ENCODE measurements at places on chromosomes 12 and 14. TPM values are rescaled to one million over a fixed set of nuclear protein-coding genes. Genes with fewer than 3 reads are reported as not detected.

RIPK3 gene
- total RNA-seq: not detected

TDRD9 gene
- total RNA-seq: not detected

CMAS gene
- total RNA-seq: 40.4 TPM

TMBIM4 gene
- 29.7 TPM for total RNA-seq

SCNN1A gene
- 87.7 TPM for total RNA-seq

DNA sequence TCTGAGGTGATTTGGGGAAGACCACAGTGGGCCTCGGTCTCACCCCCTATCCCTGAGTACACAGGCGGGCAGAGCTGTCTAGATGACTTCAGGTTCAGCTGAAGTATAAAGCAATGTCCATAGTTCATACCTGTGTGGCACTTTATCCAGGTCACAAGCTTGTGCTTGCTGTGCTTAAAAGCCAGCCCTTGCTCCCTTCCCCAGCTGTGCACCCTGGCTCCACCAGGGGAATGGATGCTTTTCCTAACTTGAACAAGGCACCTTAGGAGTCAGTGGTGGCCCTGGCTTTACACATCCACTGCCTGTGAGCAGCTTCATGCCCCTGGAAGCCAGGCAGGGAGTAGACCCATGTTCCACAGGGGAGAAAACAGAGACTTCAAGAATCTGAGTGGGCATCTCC, 5.5 kb downstream of the CARMIL3 start:
- H3K27me3 ChIP-seq: no peaks in the 10 kb centered on the region
- no peak overlapping the region for H3K27ac ChIP-seq
- no peaks in the 10 kb centered on the region for H3K4me1 ChIP-seq

- no peaks in the 10 kb centered on the region for H3K36me3 ChIP-seq
- no peaks in the 10 kb centered on the region for H3K4me1 ChIP-seq
- no peaks in the 10 kb centered on the region for H3K27me3 ChIP-seq
- no peak overlapping the region for H3K4me3 ChIP-seq
- H3K27ac ChIP-seq: no peak overlapping the region
Measured at GRCh38 chr12:117300174-117300573, 61.3 kb downstream of the NOS1 start.

DNA sequence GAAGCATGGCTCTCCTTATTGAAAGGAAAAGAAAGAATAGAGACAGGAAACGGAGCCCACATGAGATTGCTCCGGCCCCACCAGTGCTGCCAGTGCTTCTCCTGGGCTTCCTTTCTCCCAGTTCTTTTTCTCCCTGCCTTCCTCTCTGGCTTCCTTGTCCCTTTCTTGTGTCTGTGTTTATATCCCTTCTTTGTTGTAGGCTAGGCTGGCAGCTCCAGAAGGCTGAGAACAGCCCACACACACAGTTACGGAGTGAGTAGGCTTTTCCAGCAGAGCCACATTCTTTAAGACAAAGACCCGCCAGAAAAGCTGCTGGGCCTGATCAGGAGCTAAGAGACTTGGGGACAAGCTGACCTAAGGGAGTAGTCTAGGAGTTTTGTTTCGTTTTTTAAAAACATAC, 13.0 kb downstream of the CIPC start:
- DNase-seq: peak; percentile 87
- no peaks in the 10 kb centered on the region for H3K27me3 ChIP-seq
- no peak overlapping the region for H3K4me3 ChIP-seq
- H3K27ac ChIP-seq: peak overlapping the region; percentile 98
- H3K36me3 ChIP-seq: peaks cover 79% of the 10 kb centered on the region

- no peaks in the 10 kb centered on the region for H3K36me3 ChIP-seq
- no peak overlapping the region for H3K4me3 ChIP-seq
- no peak for DNase-seq
- no peaks in the 10 kb centered on the region for H3K4me1 ChIP-seq
- H3K27ac ChIP-seq: no peak overlapping the region
Measured at GRCh38 chr12:80332827-80333226, 111.2 kb upstream of the PTPRQ start.

DNA sequence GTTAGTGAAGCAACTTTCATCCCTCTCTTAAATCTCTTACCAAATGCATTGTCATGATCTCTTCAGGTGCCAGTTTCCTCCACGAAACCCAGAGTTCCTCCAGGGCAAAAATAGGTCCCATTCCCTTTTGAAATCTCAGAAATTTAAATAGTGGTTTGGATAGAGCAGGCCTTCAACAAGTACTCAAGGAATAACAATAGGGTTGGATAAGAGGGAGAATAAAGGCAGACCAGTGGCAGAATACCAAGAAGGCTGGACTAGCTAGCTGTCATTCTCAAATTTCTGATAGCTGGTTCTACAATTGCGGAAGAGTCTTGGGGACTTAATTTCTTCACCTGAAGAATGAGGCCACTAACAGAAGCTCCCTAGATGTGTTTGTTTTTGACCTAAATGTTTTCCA, 62.5 kb downstream of the PKP2 start:
- H3K4me1 ChIP-seq: no peaks in the 10 kb centered on the region
- H3K36me3 ChIP-seq: peaks cover 76% of the 10 kb centered on the region
- no peak overlapping the region for H3K4me3 ChIP-seq
- H3K27ac ChIP-seq: no peak overlapping the region
- H3K27me3 ChIP-seq: no peaks in the 10 kb centered on the region
- no peak for DNase-seq

GRCh38 chr14:54535646-54536045, 25.9 kb downstream of the CGRRF1 start:
- H3K27ac ChIP-seq: no peak overlapping the region
- H3K27me3 ChIP-seq: no peaks in the 10 kb centered on the region
- H3K4me1 ChIP-seq: no peaks in the 10 kb centered on the region
- no peak for DNase-seq

- H3K27ac ChIP-seq: no peak overlapping the region
- no peaks in the 10 kb centered on the region for H3K27me3 ChIP-seq
- no peak for DNase-seq
- H3K4me3 ChIP-seq: peak overlapping the region; percentile 81
- no peaks in the 10 kb centered on the region for H3K4me1 ChIP-seq
Measured at GRCh38 chr14:75260025-75260763, 18.4 kb upstream of the FOS start.

DNA sequence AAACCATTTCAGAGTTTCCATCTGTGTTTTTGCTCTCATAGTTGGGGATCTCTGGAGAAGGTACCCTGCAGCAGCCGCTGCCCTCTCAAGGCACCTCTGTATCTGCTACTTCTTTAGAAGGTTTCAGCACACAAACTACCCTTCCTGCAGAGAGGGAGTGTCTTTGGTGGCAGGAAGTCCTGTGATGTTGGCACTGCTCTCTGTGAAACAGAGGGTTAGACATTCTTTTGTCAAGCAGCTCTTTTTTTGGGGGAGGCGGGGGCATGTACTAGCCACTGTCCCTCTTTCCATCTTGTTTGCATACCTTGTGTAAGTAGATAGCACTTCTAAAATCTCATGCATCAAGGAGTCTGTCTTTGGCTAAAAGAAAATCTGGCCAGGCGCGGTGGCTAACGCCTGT, 352.6 kb downstream of the BMP4 start:
- H3K27me3 ChIP-seq: no peaks in the 10 kb centered on the region
- no peak for DNase-seq
- H3K4me3 ChIP-seq: no peak overlapping the region

- no peaks in the 10 kb centered on the region for H3K4me1 ChIP-seq
- no peaks in the 10 kb centered on the region for H3K27me3 ChIP-seq
- peaks cover 23% of the 10 kb centered on the region for H3K36me3 ChIP-seq
- H3K4me3 ChIP-seq: peak overlapping the region; percentile 80
- DNase-seq: peak; percentile 60
- peak overlapping the region; percentile 78 for H3K27ac ChIP-seq
Measured at GRCh38 chr14:100239211-100239839, 381 bp downstream of the YY1 start.

- DNase-seq: no peak
- peak overlapping the region; percentile 76 for H3K27ac ChIP-seq
- no peak overlapping the region for H3K4me3 ChIP-seq
- H3K36me3 ChIP-seq: peaks cover 22% of the 10 kb centered on the region
Measured at GRCh38 chr12:31491841-31492598, 98.9 kb downstream of the DENND5B start.

GRCh38 chr14:90449411-90449810, 52.6 kb downstream of the CALM1 start:
- H3K27me3 ChIP-seq: no peaks in the 10 kb centered on the region
- H3K36me3 ChIP-seq: no peaks in the 10 kb centered on the region
- no peak overlapping the region for H3K4me3 ChIP-seq
- H3K4me1 ChIP-seq: no peaks in the 10 kb centered on the region

DNA sequence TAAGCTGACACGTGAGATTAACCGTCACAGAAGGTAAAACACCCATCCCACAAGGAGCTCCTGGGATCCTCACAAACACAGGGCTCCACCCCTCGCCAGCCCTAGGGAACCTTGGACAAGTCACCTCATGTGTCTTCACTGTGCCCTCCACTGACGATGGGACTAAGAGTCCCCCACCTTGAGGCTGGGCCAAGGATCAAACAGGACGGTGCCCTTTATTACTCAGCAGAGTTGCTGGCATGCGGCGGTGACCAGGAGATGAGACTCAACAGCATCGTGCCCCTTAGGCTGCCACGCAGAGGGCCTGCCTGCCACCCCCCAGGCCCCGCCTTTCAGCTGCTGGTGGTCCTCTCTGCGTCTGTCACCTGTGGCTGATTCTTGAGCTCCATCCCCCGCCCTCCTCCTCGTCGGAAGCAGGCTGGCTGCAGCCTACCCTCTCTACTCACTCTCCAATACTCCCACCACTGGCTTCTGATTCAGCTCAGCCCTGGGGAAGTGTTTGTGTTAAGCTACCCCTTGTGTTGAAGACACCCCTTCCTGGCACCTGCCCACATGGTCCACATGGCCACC, 105.2 kb downstream of the DICER1 start:
- H3K27me3 ChIP-seq: no peaks in the 10 kb centered on the region
- H3K27ac ChIP-seq: no peak overlapping the region
- H3K4me3 ChIP-seq: no peak overlapping the region
- DNase-seq: peak; percentile 69
- no peaks in the 10 kb centered on the region for H3K36me3 ChIP-seq

GRCh38 chr12:31321186-31321896, 4.6 kb downstream of the SINHCAF start:
- no peaks in the 10 kb centered on the region for H3K27me3 ChIP-seq
- no peak for DNase-seq
- peaks cover 23% of the 10 kb centered on the region for H3K4me1 ChIP-seq
- H3K36me3 ChIP-seq: no peaks in the 10 kb centered on the region

GRCh38 chr12:89636052-89636775, 72.4 kb downstream of the ATP2B1 start:
- H3K27me3 ChIP-seq: no peaks in the 10 kb centered on the region
- H3K4me1 ChIP-seq: no peaks in the 10 kb centered on the region
- H3K27ac ChIP-seq: no peak overlapping the region
- no peak overlapping the region for H3K4me3 ChIP-seq

DNA sequence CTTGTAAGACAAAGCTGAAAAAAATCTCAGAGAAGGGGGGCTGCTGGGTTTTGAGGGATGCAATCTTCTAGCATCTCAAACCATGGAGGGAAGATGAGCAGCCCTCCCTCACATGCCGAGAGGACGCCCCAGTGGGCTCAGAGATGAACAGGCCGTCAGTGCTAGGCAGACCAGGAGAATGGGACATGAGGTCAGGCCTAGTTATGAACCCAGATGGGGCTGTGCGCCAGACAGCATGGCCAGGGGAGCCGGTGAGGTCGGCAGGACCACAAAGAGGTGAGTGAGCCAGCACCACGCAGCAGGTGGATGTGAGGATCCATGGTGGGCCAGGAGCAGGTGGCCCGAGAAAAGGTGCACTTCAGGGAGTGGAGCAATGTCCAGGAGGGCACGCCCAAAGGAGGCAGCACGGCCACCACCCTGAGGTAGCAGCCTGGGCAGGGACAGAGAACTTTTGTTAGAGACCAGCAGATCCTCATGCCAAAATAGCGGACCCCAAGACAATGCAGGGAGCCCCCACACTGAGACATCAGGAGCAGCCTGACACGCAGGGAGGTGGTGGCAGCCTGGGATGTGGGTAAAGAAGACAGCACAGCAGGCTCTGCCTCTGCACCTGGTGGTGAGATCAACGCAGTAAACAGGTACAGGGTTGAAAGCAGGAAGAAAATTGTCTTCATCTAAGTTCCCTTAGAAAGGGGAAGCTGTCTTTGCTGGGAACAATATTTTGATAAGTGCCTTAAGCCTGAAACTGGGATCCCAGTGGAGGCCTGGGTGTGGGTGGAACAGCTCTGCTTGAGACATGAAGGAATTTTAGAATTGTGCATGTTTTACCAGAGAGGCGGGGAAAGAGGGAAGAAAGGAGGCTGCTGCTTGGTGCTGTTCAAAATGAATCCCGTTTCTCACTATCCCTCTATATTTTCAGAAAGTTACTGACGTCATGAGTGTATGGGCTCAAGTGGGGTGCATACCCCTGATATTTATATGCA, 17.8 kb upstream of the MCRS1 start:
- no peaks in the 10 kb centered on the region for H3K4me1 ChIP-seq
- peaks cover 5% of the 10 kb centered on the region for H3K36me3 ChIP-seq
- H3K27ac ChIP-seq: no peak overlapping the region
- no peak for DNase-seq

DNA sequence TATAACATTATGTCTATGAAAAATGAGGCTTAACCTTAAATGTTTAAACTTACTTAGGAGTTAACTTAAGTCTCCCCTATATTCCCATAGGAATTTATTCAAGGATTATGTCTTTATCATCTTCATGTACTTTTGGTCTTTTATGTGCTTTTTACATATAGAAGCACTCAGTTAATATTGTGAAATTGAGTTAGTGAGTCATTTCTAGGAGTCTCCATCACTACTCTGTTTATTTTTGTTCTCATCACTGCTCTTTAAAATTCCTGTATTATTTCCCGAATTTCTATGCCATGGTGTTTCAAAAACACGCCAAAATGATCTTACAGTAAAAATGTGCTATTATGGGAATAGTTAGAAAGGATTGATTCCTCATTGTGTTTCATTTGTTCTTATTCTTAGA, 31.6 kb downstream of the TBC1D15 start:
- H3K4me1 ChIP-seq: no peaks in the 10 kb centered on the region
- H3K4me3 ChIP-seq: no peak overlapping the region
- H3K36me3 ChIP-seq: peaks cover 19% of the 10 kb centered on the region
- H3K27me3 ChIP-seq: no peaks in the 10 kb centered on the region

DNA sequence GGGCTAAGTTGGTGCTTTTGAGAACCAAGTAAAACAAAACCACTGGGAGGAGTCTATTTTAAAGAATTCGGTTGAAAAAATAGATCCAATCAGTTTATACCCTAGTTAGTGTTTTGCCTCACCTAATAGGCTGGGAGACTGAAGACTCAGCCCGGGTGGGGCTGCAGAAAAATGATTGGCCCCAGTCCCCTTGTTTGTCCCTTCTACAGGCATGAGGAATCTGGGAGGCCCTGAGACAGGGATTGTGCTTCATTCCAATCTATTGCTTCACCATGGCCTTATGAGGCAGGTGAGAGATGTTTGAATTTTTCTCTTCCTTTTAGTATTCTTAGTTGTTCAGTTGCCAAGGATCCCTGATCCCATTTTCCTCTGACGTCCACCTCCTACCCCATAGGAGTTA, 1.8 kb upstream of the RAB5B start:
- peaks cover 55% of the 10 kb centered on the region for H3K36me3 ChIP-seq
- H3K4me3 ChIP-seq: peak overlapping the region; percentile 90
- no peaks in the 10 kb centered on the region for H3K27me3 ChIP-seq
- DNase-seq: peak; percentile 75
- peaks cover 10% of the 10 kb centered on the region for H3K4me1 ChIP-seq

Data from endodermal cell (in vitro differentiated cells).